ENCODE measurements at places on chromosomes 7 and 10.

- DNase-seq, result no peak
Measured at GRCh38 chr10:2340831-2341647, 603.7 kb upstream of the ADARB2 start.

GRCh38 chr10:91352760-91353159 lies 57.4 kb upstream of the HECTD2 start:
- DNase-seq, result no peak

- no peak for DNase-seq
Measured at GRCh38 chr7:75843613-75844116, 30.1 kb upstream of the CCL24 start.

DNA sequence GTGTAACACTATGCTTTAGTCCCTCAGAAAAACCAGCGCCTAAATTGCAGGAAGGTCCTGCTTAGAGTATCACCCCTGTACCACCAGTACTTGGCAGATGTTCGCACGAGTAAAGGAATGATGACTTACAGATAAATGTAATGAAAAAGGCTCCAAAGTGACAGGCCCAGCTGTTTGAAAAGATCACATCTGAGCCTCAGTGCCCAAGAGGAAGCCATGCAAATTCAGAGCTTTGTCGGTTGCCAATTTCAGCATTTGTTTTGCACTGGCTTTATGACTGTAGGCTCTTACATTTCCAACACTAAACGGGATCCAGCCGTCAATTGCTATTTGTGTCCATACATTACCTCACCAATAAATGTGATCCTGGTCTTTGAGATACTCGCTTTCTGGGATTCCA lies 60.6 kb upstream of the GAD2 start:
- DNase-seq, result no peak

GRCh38 chr7:106152313-106152665 lies 40.2 kb upstream of the SYPL1 start:
- no peak for DNase-seq

DNA sequence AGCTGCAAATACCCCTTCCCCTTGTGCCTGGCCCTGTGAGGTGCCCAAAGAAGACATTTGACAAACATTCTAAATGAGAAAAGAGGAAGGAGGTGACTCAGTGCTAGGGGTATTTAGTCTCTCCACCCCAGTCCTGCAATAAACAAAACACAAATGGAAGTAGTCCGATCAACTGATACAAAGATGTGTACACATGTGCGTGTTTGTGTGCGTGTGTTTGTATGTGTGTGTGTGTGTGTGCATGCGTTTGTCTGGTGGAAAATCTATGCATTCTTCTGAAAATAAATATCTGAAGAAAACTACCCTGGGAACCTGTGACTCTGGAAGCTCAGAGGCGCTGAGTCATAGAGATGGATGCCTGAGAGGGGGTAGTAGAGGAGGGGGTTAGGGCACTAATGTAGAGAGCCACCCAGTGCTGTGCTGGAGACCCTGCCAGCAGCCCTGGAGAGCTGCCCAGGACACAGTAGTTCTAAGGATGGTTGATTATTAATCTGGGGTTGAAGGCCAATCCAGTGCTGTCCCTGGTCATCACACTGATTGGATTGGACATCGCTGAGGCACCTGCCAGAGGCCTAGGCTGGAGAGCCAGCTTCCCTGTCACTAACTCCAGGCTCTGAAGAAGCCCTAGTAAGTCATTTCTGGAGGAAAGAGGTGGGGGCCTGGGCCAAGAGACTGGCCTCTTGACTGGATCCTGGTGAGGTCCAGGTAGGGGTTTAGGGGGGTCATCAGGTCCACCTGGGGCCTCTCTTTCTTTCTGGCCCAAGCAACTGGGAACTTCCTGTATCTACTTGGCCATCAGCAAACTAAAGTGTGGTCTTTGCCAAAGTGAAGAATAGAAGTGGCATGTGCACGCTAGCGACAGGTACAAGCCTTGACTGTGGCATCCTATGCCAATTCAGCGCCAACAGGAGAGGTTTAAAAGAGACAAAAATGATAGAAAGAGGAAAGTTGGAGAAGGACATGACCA lies 18.5 kb downstream of the SFTPA1 start:
- DNase-seq, result no peak

GRCh38 chr7:37433166-37433565 lies 15.5 kb downstream of the ELMO1 start:
- DNase-seq, result no peak

- no peak for DNase-seq
Measured at GRCh38 chr10:116866066-116866465, 16.8 kb downstream of the ENO4 start.

DNA sequence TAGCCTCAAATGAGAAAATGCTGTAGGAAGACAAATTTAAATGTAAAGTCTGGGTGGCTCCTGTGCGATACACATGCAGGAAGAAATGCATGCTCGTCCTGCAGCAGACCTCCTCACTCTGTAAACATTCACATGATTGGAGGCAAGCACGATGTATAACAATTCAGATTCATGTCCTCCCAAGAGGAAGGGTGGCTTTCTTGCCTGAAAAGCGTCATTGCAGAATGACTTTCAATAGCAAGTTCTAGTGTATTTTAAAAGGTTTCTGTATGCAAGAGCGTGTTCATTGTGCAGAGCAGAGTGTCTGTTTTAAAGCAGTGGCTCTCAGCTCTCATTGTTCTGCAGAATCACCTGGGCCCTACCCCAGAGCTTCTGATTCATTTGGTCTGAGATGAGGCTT lies 170.3 kb upstream of the CELF2 start:
- DNase-seq, result no peak

DNA sequence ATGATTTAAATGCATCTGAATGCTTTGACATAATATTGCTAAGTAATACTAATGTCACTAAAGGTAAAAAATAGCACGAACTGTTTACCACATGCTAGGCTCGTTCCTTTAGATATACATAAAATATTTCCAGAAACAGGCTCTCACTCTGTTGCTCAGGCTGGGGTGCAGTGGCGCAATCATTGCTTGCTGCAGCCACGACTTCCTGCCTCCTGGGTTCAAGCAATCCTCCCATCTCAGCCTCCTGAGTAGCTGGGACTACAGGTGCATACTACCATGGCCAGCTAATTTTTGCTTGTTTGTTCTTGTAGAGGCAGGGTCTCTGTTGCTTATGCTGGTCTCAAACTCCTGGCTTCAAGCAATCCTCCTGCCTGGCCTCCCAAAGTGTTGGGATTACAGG lies 183.3 kb downstream of the SGMS1 start:
- no peak for DNase-seq

DNA sequence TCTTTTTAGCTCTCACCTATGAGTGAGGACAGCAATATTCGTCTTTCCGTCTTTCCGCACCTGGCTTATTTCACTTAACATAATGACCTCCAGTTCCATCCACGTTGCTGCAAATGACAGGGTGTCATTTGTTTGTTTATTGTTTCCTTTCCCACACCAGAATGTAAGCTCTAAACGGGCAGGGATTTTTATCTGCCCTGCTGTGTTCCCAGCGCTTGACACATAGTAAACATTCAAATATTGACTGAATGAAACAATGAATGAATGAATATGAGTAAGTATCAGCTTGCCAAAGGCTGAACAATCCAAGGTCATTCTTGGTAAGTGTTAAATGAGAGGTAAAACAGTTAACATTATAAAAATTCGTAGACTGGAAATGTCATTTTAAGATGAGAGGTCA lies 12.8 kb downstream of the SH3PXD2A start:
- no peak for DNase-seq

GRCh38 chr10:5958675-5959074 lies 18.7 kb downstream of the IL15RA start:
- DNase-seq, result no peak

DNA sequence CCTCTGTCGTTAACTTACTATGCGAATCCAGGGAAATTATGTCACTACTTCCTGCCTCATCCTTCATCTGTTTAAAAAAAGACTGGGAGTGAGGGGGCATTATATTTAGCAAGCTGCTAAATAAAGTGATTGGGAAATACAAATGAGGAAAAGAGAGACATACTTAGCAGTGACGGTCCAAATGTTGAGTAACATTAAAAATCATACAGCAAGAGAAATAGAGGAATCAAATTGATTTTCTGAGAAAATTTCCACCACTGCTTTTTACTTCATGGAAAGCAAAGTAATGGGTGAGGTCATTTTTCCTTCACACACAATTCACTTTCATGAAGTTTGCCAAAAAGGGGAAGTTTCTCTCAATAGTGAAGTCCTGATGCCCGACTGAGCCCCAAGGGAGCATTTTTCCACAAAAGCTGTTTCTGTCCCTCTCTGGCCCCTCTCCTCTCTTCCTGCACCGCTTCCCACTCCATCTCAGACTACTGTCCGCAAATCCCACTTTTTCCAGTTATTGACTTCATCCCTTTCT lies 61.9 kb upstream of the ADO start:
- no peak for DNase-seq

- no peak for DNase-seq
Measured at GRCh38 chr7:31069860-31070555, 17.9 kb downstream of the ADCYAP1R1 start.

DNA sequence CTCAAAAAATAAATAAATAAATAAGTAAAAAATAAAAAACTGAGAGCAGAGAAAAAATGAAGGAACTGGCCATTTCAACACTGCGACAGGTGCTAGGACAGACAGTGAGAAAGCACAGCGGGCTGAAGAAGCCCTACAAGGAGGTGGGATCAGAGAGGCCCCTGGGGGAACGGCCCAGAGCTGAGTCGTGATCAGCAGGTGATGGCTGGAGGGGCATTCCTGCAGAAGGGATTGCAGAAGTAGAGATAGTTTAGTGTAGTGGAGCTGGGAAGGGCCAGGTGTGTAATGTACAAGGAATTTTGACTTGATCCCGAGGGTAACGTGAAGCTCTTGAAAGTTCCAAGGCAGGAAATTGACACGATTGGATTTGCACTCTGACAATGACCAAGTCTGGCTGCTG lies 112.1 kb downstream of the CUL2 start:
- no peak for DNase-seq

DNA sequence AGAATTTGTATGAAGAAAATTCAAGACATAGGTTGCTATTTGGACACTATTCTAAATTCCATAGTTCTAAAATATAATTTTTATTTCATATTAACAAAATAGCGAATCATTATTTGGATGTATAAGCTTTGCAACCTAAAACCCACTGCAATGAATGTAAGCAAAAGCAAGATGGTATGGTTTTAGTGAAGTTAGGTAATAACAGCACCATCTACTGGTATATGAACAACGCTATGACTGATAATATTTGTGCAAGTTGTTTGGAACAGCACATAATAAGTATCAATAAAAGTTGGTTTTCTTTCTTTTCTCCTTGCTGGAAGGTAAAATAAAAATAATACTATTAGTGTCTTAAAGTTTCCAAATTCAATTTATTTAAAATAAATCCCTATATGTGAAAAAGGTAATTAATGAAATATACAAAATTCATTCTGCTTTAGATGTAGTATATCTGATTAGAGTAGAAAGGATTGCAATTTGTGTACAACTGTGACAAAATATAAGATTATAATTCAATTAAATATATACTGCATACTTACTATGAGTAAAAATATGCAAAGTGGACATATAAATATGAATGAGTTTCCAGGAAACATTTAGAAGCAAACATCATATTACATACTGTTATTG lies 79.0 kb upstream of the LSM8 start:
- DNase-seq, result no peak

- no peak for DNase-seq
Measured at GRCh38 chr7:151311294-151311864, 30.2 kb upstream of the NUB1 start.

DNA sequence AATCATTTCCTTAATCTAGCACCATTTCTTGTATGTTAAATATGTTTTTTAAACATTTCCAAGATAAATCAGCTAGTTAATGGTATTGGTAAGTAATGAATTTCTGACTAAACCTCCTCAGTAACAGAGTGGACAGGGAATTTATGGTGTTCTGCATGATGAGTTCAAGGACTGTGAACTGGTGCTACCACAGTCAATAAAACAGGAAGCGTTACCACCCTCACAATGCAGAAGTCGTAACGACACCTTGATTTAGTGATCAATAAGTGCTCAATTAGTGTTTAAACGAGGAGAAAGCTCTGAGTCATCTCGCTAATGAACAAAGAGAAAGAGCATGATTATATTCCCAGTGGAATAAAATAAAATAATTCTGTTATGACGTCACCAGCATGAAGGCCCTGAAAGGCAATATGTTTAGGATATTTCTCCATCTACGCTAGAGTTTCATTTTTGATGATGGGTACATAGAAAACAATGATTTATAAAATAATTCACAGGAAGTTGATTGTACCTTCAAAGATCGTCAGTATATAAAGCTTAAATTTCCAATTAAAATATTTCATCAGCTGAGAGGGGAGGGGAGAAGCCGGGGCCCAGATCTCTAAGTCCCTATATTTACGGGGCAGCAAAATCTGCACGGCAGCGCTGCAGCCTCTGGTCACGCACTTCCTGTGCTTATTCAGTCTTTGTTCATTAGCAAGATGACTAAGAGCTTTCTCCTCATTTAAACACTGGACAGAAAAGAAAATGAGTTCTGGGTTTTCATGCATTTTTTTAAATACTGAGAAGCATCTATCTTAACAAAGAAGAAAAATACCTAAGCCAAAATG lies 400.5 kb downstream of the PTPRN2 start:
- DNase-seq, result no peak

- no peak for DNase-seq
Measured at GRCh38 chr7:151885202-151885580, 8.3 kb upstream of the PRKAG2 start.

DNA sequence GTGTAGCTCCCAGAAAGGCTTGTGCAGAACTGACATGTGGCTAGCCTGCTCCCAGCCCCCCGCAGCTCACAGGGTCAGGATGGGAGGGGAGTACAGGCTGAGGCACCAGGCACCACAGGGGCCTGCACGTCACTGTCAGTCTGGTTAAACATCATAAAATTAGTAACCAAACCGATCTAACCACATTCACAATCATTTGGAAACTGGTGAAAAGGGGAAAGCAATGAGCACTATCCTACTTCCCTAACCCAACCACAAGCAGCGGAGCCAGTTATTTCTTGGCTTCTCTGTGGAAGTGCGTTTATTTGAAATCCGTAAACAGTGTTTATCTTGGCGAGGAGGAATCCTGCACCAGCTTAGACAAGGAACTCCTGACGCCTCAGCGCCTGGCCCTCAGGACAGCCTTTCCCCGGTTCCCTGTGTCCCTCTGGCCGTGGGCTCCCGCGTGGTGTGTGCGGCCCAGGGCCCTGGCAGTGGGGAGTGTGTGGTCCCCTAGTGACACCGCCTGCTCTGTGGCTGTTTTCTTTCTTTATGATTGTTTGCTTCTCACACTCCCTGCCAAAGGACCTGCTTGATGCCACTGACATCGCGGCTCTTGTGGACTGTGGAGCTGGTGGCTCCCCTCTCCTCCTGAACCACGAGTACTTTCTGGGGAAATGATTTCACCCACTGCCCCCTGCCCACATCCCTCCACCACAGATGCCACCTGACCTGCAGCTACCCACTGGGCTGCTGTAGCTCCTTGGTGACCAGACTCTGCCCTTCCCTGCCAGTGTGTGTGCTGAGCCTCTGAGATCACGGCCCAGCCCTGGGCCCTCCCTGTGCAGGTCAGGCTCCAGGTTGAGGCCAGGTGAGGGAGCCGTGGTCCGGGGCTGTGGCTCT lies 38.0 kb downstream of the INPP5A start:
- no peak for DNase-seq

- no peak for DNase-seq
Measured at GRCh38 chr10:75127471-75127870, 16.0 kb downstream of the SAMD8 start.

- DNase-seq, result no peak
Measured at GRCh38 chr10:123413353-123413752, 252.8 kb upstream of the GPR26 start.

- DNase-seq, result no peak
Measured at GRCh38 chr10:127854769-127855590, 37.8 kb downstream of the CLRN3 start.

- peak; percentile 19 for DNase-seq
Measured at GRCh38 chr10:11447586-11447985, 163.9 kb downstream of the USP6NL start.

Measured in CD4-positive, alpha-beta T cell (primary cell).